NCI-H2171 (cell line): ENCODE measurements at places on chromosomes 12 and 14.
A peak's percentile ranks its signal among the peaks of the same experiment; 100 is the strongest.

- DNase-seq: no peak
Measured at GRCh38 chr12:130955238-130955816, 1.6 kb downstream of the ADGRD1 start.

- DNase-seq: peak; percentile 57
Measured at GRCh38 chr12:91382081-91382543, 199.5 kb upstream of the DCN start.

- DNase-seq: no peak
Measured at GRCh38 chr12:68750506-68750905, 4.5 kb downstream of the SLC35E3 start.

- no peak for DNase-seq
Measured at GRCh38 chr12:47763481-47764346, 5.0 kb upstream of the RAPGEF3 start.

GRCh38 chr12:58537278-58537677 is 383.0 kb downstream of the LRIG3 start:
- no peak for DNase-seq

DNA sequence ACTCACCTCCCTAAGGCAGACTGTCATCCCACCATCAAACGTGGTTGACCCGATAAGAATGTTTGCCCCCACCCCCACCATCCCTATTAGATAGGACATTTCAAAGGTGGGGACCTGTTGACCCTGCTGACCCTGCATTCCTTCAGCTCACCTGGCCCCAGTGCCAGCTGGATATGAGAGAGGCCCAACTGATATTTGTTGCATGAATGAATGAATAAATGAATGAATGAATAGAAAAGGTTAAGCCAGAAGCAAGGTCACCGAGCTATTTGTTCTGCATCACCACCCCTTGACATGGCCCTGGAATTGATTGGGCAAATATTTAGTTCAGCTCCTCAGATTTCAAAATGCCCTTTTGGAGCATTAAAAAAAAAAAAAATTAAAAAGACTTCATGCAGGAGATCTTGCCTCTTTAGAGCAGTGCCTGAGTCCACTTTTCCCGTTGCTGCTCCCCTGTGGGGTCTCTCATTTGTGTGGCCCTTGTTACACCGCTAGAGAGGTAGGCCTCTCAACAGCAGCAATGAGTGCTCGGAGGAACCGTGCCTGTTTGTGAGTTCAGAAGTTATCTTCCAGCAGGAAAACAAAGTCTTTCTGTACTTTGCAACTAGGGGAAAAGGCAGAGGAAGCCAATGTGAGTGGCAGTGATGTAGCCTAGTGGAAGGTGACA is 8.5 kb upstream of the SERPINA5 start:
- DNase-seq: no peak

GRCh38 chr12:46774322-46774633 is 51.5 kb downstream of the SLC38A4 start:
- DNase-seq: no peak

DNA sequence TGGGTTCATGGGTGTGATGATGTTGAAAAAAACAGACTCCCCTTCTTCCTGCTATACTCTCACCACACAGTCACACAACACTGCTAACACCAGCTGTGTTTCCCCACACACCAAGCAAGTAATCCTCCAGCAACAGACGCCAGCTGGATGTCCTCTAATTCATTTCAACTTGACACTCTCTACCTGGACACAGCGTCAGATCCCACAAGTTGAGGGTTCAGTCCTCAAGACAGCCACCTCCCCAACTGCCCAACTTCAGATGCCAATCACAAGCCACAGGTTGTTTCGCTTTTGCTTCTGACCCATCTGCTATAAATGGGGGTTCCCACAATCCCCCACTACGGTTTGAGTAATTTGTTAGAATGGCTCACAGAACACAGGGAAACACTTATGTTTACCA is 49.3 kb downstream of the TMEM30B start:
- no peak for DNase-seq

DNA sequence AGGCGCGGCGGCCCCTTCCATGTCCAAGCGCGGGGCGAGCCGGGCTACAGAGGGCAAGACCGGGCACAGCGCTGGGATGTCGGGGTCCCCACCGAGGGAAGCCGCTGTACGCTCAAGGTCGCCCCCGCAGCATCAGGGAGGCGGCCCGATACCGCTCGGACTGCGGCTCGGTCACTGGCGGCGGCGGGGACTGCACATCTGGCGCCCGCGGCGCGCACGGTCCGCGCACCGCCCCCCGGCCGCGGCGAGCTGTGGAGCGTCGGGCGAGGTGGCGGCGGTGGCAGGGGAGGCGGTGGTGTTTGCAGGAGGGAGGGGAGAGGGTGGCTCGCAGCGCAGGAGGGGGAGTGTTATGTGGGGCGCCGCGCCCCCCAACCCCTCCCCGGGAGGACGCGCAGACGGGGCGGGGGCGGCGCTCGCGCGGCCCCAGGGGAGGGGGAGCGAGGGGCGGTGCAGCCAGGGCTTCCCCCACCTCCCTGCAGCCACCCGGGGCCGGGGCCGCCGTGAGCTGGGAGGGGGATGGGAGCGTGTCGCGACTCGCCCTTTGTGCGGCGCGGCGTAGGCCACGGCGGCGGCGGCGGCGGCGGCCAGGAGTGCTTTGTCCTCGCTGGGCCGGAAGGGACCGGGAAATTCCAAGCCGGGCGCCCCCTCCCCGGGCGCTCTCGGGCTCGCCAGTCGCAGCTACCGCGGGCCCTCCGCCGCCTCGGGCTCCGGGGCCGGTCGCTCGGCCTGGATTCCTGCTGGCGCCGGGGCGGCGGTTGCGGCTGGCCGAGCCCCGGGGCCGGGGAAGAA is at the start of gene NUAK1:
Gene NUAK1 (minus strand): TSS at position 322 of the 789 bp plus-strand sequence. CDS start 301 bp downstream, at position 21.
- DNase-seq: peak; percentile 72

DNA sequence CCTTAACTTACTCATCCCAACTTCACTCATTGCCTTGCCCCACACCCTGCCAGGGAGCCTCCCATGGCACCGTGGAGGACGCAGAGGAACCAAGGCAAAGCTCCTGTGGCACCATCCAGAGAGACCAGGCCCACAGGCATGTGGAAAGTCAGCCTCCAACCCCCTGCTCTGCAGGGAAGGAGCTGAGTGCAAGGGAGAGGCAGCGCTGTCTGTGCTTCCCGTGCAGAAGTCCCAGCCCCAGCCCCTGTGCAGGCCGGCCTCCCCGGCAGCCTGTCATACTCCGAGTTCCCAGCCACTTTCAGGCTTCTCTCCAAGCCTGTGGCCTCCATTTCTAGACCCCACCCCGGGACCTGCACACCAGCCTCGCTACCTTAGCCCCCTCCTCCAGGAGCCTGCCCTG is 106.4 kb downstream of the SINHCAF start:
- DNase-seq: no peak

DNA sequence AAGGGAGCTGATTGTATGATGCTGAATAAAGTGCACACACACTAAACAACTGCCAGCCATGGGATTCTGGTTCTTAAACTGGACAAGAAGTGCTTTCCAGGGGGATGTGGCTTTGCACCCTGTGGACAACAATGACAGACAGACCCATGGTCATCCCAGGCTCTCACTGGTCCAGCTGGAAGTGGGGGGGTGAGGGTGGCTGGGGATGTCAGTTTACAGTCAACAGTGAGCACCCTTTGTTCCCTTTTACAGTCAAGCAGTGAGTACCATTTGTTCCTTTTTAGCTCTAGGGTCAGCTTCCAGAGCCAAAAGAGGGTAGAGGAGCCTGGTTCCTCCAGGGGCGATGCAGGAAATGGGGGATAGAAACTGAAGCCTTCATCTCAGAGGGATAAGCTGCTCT is 100.7 kb downstream of the SMOC1 start:
- no peak for DNase-seq

DNA sequence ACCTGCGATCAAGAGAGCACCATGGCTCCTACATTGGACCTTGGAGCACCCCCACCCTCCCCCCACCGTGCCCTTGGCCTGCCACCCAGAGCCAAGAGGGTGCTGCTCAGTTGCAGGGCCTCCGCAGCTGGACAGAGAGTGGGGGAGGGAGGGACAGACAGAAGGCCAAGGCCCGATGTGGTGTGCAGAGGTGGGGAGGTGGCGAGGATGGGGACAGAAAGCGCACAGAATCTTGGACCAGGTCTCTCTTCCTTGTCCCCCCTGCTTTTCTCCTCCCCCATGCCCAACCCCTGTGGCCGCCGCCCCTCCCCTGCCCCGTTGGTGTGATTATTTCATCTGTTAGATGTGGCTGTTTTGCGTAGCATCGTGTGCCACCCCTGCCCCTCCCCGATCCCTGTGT is 1.8 kb upstream of the RNU7-1 start:
- no peak for DNase-seq

GRCh38 chr12:103336940-103337339 is 158.8 kb downstream of the C12orf42 start:
- no peak for DNase-seq

DNA sequence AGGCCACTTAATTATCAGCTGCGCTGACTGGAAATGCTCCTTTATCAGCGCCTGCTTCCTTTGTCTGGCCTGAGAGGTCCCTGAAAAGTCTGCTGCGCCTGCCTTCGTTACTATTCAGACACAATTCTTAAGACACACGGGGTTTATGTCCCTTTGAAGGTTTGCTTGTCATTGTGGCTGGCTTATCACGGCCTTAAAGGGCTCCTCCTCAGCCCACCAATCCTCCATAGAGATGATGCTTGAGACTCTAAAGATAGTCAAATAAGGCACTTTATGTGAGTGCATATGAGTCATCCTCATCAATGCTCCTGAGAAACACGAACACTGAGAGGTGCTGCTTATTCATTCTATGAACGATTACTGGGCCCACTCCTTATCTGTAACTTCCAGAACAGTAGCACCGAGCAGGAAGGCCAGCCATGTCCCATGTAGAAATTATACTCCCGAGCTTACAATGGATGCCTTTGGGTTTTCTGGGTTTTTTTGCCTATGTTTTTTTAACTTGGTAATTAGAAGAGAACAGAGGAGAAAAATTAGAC is 1268.2 kb upstream of the TMEM132C start:
- DNase-seq: no peak

DNA sequence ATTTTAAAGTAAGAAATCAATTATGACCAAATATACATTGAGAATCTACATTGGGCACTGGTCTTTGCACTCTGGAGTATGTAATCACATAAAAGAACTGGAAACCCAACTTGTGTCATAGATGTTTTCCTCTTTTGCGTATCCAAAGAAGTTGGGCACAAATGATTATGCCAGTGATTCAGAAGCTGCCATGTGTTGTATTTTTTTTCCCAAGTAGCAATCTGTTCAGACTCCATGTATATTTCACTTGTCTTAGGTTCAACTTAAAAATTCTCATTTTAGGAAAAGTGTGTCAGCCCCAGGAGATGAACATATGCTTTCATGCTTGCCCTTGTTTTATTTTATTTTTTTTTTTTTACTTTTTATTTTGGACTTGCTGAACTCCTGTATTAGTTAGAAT is 441.5 kb downstream of the PDZRN4 start:
- DNase-seq: no peak

- no peak for DNase-seq
Measured at GRCh38 chr14:36633580-36633979, 28.1 kb upstream of the PAX9 start.

GRCh38 chr12:101042211-101042610 is 167.8 kb downstream of the SLC5A8 start:
- DNase-seq: no peak

- DNase-seq: peak; percentile 45
Measured at GRCh38 chr14:20247646-20248246, 8.7 kb downstream of the OR11H4 start.

DNA sequence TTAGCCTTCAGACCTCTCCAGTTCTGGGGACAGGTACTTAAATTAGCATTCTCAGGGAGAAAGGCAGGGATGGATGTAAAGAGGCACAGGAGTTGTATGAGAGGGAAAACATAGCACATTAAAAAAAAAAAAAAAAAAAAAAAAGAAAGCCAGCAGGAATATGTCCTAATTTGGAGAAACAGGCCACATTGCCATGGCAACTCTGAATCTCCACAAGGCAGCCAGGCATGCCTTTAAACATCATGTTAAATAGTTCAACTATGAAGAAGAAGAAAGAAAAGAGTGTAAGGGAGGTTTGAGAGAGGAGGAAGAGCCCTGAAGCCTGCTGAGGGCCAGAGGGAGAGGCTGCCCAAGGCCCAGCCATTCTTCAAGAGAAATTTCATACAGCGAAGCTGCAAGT is 145.8 kb downstream of the GRIN2B start:
- no peak for DNase-seq

- DNase-seq: no peak
Measured at GRCh38 chr14:34354556-34354955, 107.5 kb downstream of the SPTSSA start.

GRCh38 chr14:93655078-93655750 is 133.1 kb downstream of the PRIMA1 start:
- DNase-seq: peak; percentile 58
